AML-193 (cell line): ENCODE measurements at places on chromosomes 4 and X.

GRCh38 chr4:169116270-169116901 lies 106.3 kb upstream of the CBR4 start:
- DNase-seq, result no peak

- no peak for DNase-seq
These were observed 496.0 kb upstream of the AGA start for GRCh38 chr4:177938226-177938625.

DNA sequence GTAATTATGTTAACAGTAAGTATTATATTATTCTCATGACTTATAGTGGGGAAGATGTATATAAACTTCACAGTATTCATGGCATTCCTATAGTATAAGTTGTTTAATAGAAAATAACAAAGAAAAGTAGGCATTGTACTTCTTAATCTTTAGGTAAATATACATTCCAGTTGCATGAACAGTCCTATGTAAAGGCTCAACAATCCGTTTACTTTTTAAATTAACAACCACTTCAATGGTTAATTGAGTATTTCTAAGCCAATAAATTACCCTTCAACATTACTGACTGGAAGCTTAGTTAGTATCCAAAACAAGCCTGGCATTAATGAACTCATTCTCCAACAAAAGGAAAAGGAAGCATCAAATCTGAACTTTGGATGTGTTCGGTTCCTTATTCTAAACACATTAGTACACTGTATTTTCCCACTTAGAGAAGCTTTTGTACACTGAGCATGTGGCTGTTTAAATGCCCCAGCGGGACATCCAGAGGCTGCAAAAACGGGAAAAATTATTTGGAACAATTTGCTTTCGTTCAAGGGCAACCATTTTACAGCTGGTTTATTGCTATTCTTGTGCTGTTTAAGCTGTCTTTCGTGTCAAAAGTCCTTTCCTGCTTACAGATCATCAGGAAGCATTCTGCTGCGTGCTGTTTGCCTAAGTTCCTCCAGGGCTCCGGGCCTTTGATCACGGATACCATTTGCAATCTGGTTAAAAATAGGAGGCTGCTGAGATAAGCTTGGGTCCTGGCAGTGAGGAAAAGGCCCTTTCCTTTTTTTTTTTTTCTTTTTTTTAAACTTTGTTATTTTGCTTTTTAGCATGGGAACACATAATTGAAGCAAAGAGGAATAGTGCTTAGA lies 460.3 kb downstream of the SPRY1 start:
- DNase-seq, result no peak

- no peak for DNase-seq
These were observed 438.1 kb downstream of the INPP4B start for GRCh38 chr4:142408003-142408441.

DNA sequence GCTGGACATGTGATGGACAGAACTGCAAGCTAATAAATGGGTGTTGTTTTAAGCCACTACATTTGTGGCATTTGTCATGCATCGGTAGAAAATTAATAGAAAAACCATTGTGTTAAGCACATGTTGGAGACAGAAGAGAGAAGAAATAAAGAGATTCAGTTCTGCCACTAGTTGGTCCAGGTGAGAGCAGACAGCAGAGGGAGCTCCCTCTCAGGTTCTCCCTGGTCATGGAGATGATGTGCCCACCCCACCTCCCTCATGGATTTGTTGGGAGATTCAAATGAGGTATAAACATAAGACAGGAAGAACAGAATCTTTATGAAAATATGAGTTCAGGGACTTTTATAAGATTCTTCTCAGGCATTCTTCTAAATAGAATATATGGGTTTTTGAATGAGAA lies 36.8 kb upstream of the OCIAD2 start:
- DNase-seq, result no peak

- no peak for DNase-seq
These were observed 30.3 kb upstream of the RGN start for GRCh38 chrX:47047989-47048388.

DNA sequence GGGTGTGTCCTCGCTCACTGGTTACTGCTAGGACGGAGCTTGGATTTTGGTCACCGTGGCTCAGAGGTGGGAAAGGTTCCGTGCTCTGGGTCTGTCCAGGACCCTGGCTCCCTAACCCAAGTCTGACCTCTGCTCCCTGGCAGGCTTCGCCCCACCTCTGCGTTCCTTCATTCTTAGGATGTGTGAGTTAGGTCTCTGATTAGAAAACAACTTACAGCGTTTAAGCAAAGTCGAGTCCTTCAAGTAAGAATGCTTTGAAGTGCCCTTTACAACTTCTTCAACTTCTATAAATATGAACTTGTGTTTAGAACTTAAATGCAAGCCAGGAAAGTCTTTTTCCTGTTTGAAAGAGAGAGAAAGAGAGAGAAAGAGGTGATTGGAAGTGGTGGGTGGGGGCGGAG lies 891 bp downstream of the TLR2 start:
- DNase-seq, result no peak

GRCh38 chr4:4695497-4695896 lies 153.6 kb upstream of the STX18 start:
- DNase-seq, result no peak

- DNase-seq, result no peak
These were observed 92.2 kb downstream of the AFF2 start for GRCh38 chrX:148592595-148592994.
